ENCODE measurements at places on chromosomes 6 and 20.

- DNase-seq = no peak
Measured at GRCh38 chr6:74931558-74931957, 274.3 kb downstream of the COL12A1 start.

- DNase-seq = no peak
Measured at GRCh38 chr6:161598896-161599295, 325.0 kb upstream of the AGPAT4 start.

- DNase-seq = no peak
Measured at GRCh38 chr6:106629859-106630163, 433 bp downstream of the QRSL1 start.

DNA sequence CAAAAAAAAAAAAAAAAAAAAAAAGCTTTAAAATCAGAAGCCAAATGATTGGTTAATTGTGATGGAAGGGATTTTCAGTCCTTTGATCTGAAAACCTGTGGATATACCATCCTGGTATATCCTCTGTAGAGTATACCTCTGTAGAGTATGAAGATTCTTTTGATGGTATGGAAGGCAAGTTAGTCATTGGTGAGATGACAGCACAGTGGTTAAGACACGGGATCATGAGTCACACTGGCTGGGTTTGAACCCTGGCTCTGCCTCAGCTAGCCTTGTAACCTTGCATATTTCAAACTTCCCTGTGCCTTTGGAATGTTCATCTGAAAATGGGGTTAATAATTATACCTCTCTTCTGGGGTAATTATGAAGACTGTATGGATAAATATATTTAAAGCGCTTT, 179.3 kb downstream of the CARMIL1 start:
- no peak for DNase-seq

GRCh38 chr20:51985013-51985415, 182.7 kb upstream of the SALL4 start:
- no peak for DNase-seq

GRCh38 chr6:107704347-107705013, 119.6 kb downstream of the SCML4 start:
- peak; percentile 18 for DNase-seq

DNA sequence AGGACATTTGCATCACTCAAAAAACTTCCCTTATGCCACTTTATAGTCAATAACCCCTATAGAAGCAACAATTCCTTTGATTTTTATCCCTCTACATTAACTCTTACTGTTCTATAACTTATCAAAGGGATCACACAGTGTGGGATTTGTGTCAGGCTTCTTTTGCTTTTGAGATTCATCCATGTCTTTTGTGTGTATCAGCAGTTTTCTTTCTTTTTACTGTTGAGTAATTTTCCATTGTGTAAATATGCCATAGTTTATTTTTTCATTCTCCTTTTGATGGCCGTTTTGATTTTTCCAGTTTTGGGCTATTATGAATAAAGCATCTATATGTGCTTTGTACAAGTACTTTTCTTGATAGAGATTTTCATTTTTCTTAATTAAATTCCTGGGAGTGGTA, 657.9 kb downstream of the EPM2A start:
- DNase-seq = no peak

- no peak for DNase-seq
Measured at GRCh38 chr6:124164343-124164742, 360.7 kb downstream of the NKAIN2 start.

- no peak for DNase-seq
Measured at GRCh38 chr6:125182237-125183008, 28.9 kb downstream of the TPD52L1 start.

- no peak for DNase-seq
Measured at GRCh38 chr20:57437672-57438330, 46.6 kb downstream of the RBM38 start.

GRCh38 chr6:37396571-37397180, 36.3 kb upstream of the CMTR1 start:
- DNase-seq = no peak

DNA sequence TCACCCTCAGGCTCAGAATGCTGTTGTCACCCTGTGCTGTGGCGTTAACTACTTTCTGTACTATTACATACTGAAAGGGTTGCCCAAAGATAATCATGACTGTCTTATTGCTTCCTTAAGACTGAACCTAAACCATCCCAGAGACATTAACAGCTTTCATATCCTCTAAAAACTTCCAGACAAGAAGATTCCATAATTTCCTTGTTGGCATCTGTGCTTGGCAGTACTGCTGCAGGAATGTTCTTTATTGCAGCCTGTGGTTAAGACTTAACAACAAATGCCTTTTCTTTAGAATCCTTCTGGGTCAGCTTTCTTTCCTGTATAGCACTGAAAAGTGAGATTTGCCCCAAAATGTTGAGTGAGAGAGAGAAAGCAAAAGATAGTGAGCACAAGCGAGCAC, 109.7 kb downstream of the GJA10 start:
- no peak for DNase-seq

DNA sequence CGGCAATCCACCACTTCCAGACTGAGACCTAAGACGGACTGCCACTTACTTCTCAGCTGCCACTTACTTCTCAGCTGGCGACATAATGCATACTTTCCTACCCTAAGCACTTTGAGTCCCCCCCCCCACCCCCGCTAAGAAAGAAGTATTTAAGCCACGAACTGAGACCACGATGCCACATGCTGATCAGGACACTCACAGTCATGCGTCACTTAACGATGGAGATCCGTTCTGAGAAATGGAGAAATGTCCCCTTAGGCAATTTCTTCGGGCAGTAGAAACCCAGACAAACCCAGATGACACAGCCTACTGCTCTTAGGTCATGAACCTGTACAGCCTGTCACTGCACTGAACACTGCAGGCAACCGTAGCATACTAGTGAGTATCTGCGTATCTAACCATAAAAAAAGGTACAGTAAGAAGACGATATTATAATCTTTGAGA, 690 bp downstream of the IFNGR1 start:
- peak; percentile 31 for DNase-seq

DNA sequence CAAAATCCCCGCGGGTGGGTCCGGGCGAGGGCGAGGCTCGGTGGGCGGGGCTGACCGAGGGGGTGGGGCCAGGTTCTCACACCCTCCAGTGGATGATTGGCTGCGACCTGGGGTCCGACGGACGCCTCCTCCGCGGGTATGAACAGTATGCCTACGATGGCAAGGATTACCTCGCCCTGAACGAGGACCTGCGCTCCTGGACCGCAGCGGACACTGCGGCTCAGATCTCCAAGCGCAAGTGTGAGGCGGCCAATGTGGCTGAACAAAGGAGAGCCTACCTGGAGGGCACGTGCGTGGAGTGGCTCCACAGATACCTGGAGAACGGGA, 809 bp downstream of the HLA-G start:
- DNase-seq = no peak

GRCh38 chr6:139320081-139320480, 28.3 kb upstream of the TXLNB start:
- no peak for DNase-seq

- DNase-seq = no peak
Measured at GRCh38 chr6:155351273-155352129, 37.2 kb upstream of the TFB1M start.

GRCh38 chr6:152173957-152174356, 366.5 kb downstream of the ESR1 start:
- DNase-seq = no peak

DNA sequence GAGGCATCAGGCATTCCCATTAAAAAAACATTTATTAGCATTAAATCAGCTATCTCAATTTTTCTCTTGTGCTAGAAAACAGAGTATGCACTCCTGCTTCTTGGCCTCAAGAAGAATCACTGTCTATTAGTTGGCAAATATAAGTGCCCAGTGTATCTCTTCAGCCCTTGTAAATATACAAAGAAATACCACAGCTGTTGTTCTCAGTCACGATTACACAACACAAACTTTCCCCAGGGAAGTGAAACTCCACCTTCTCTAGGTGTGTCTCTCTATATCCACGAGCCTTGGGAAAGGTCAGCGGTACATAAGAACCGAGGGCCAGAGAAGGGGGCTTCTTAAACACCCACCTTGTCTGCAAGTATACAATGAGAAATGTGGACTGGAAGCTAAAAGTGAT, 194.7 kb downstream of the PKHD1 start:
- no peak for DNase-seq

DNA sequence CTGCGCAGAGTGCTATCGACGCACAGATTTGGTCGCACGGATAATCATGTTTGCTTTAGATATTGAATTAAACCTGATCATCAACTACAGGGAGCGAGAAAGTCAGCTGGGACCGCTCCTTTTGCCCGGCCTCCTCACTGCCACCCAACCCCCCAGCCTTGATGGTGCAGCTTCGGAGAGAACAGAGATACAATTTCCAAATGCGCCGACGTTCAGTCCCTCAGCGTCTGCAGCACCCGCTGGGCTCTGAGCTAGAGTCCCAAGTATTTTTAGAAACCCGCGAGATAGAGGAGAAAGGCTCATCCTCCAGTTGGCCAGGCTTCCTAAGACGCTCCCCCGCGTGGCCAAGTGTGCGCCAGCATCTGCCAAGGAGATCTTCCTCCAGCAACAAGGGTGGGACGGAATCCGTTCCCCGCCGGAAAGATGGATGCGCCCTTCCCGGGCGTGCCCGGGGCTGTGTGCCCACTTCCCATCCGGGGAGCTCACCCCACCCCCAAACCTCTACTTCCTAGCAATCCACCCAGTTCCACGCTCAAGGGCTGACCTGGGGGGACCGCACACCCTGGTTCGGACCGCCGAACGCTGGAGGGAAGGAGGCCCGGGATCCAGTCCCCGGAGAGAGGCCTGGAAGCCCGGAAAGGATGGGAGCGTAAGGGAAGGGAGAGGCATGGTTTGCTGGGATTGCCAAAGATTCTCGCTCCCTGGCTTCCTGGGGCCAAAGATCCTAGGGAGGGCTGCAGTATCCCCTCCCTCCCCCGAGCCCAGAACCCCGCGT, 4.1 kb downstream of the NKX2-2 start:
- no peak for DNase-seq

- no peak for DNase-seq
Measured at GRCh38 chr6:47741807-47742206, 40.0 kb upstream of the OPN5 start.

DNA sequence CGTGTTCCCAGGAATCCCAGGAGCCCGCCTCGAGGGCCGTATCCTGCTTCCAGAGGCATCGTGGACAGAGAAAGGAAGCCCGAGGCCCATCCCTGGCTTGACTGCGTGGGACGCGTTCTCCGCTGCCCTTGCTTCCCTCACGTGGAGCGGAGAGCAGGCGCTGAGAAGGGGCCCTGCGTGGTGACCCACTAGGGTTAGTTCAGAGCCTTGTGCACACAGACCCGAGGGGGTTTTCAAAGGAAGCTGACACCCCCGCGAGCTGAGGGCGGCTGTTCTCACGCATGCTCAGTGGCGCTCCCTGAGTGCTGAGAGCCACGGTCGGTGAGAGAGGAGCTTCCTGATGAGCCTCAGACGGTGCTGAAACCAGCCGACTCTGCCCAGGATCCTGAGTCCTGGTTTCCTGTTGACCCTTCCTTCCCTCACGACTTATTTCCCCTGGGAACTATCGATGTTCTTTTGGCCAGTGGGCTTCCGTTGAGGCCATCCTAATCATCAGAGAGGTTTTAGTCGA, 28.9 kb upstream of the CCR6 start:
- peak; percentile 76 for DNase-seq

DNA sequence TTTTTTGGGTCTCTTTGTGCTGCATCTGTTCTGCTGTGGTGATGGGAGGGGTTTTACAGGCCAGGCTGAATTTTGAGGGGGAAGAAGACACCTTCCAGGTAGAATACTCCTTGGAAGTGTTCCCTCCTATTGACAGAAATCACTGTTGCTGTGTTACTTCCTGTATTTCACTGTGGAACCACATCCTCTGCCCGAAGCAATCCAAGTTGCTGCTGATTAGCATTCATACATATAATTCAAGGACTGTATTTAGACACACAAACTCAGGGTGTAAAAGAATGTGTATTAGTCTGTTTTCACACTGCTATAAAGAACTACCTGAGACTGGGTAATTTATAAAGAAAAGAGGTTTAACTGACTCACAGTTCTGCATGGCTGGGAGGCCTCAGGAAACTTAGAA, 50.6 kb upstream of the TMEM244 start:
- no peak for DNase-seq

DNA sequence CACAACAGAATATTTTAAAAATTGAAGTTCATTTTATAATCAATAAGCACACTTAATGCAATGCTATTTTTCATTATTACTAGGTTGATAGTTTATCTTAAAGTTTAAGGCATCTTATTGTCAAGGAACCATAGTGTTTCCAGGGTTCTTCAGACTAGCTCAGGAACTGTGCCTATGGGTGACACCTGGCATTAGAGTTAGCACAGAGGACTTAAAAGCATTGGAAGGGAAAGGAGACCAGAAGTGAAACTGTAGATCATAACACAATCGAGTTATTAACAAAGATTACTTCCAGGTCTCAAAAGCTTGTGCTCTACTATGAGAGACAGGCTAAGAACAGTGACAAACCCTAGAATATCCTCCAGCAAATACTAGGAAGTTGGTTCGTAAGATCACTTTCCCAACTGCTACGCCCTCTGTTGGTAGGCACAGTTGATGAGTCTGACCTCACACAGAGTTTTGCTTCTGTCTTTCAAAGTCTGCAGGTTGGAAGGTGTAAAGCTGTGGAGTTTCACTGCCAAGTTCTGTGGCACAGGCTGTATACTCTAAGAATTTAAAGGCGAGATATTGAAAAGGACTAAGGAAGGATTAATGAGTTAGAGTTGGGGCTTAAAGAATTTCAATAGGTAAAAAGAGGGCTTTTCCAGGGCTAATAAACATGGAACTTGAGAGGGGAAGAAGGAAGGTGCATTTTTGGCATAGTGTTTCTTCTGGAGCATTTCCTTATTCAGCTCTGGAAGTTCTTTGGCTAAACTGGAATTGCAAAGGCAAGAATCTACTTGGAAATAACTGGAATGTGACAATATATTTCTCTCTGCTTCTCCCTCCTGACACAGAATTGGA, 531.3 kb upstream of the JAG1 start:
- DNase-seq = no peak

DNA sequence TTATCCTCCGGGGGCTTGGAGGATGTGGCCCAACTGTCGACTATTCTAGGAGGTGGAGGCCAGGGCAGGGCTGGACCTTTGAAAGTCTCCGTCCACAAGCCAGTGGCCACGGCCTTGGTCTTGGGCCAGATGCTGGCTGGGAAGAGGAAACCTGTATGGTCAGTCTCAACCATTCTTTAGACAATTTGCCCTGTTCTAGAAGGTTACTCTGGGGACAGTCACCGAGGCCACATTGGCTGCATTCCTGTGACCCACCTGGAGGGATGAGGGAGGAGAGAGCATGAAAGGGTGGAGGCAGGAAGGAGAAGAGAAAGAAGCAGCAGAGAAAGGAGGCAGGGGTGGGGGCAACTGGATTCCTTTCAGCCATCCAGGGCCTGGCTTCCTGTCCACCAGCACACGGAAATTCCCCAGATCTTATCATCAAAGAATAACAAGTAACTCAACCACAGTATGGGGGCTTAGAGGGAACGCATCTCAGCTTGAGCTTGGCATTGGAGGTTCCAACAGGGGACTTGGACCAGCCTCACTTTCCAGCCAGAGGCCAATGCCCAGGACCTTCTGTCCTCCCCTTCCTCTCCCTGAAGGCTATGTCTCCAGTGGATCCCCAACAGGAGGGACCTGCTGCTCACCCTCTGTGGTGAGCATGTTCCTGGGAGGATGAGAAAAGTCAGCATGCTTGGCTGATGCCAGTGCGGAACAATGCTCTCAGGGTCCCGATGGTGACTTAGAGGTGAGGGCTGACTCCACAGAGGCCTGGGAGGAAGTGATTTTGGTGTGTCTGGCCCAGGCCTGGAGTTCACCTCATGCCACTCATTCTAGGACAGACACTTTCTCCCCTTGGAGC, 30.4 kb downstream of the TGM2 start:
- no peak for DNase-seq

Data from CD4-positive, alpha-beta T cell treated with Interleukin-6 at 100 ng/mL for 8 hours (primary cell).